ENCODE measurements at places on chromosomes 4 and X.

GRCh38 chr4:6391852-6392188 is 80.6 kb downstream of the PPP2R2C start:
- no peak for DNase-seq

- DNase-seq, result no peak
These were observed 41.3 kb upstream of the ASMTL start for GRCh38 chrX:1493877-1494510.

- no peak for DNase-seq
These were observed 65.4 kb upstream of the KLHL13 start for GRCh38 chrX:118182025-118182424.

GRCh38 chr4:19729886-19730651 is 521.6 kb upstream of the SLIT2 start:
- no peak for DNase-seq

DNA sequence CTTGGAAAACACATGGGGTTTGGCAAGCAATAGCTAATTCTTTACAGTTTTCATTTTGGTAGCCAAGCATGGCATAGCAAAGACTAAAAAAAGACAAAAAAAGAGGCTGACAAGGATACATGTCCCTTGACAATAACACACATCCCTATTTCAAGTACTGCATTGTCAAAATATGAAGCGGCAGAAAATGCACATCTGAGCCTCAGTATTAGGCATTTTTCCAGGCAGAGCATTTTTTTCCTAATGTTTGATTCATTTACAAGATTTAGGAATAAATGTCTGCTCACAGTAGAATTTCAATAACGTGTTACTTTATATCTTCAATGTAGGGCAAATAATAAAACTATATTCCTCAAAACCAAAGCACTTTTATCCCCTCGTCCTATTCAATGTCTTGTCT is 216.3 kb upstream of the PCDH18 start:
- DNase-seq, result no peak

GRCh38 chr4:48270951-48271473 is 1.4 kb upstream of the TEC start:
- no peak for DNase-seq

DNA sequence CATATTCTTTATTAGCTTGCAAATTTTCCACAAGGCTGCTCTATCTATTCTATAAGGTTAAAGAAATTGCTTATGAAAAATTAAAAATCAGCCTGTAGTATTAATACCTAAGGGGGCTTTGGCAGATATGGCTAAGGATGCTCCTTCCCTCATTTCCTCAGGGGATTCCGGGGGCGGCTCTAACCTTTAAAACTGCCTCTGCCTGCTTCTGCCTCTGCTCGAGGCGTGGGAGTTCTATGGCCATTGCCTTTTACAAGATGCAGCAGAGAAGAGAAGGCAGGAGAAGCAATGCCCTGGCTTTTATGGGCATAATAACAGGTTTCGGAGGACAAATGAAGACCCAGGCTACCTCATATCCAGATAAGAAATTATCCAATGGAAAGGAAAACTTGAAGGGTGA is 8.6 kb upstream of the CDKN2AIP start:
- DNase-seq, result no peak
